ENCODE measurements at places on chromosomes 2 and 18.

DNA sequence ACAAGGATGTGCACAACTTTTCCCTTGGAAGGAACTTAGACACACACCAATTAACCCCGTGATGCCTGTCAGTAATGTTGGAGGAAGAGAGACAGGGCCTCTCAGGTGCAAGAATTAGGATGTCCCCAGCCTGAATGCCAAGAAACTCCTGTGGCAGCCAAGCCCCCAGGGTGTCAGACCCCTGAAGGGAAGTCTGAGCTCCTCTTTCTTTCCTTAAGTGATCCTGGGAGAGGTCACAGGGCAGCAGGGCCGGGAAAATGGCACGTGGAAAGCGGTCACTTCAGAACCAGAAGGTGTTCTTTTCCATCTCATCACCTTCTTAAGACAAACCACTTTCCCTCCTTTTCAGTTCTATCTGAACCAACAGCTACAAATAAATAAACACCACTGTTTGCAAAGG, 185.9 kb downstream of the ANAPC1 start:
- no peak for DNase-seq

DNA sequence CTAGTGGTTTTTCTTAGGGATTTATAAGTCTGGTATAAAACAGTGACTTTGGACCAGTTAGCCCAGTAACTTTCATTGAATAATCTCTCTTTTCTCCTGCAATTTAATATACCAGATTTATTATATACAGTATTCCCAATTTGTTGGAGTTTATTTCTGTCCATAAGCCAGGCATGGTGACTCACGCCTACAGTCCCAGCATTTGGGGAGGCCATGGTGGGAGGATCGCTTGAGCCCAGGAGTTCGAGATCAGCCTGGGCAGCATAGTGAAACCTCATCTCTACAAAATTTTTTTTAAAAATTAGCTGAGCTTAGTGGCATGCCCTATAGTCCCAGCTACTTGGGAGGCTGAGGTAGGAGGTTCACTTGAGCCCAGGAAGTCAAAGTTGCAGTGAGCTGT, 26.7 kb downstream of the CNNM4 start:
- no peak for DNase-seq

DNA sequence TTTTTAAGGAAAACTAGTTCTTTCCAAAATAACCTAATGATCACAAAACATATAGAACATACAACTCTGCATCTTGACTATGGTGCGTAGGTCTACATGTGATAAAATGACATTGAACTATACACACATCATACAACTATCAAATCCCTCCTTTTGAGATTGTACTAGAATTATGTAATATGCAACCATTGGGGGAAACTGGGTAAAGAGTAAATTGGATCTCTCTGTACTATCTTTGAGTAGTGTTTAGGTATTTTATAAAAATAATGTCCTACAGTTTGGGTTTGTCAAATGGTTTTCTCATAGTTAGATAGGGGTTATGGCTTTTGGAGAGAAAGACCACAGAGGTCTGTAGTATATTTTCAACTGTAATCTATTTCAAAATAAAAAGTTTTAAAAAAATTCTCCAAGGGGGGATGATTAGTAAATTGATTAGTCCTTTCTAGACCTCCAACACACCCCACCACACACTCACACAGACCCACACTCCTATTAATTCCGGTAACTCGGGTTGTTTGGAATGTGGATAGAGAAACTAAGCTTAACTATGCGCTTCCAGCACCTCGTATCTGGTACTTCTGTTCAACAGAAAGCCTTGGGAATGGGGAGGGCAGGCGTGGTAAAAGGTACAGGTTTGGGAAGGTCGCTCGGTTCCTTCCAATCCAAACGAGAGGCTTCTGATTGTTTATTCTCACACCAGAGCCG, 695 bp upstream of the BIRC6 start:
- DNase-seq = no peak

DNA sequence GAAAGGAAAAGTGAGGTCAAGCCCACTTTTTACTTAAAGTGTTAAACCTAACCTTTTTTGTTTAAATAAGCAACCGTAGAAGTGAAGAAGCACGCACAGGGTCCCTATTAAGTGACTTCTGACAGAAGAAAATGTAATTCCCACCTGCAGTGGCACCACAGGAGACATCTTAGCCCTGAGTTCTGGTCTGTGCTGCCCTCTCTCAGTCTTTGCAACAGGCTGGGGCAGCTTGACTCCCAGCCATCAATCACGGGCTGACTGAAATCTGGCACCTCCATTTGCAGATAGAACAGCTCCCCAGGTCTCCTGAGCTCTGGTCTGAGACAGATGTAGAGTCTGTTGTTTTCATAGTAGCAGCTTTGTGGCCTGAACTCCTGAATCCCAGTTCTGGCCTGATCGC, 170.0 kb downstream of the LTBP1 start:
- DNase-seq = no peak

GRCh38 chr2:160355080-160355479, 138.5 kb downstream of the RBMS1 start:
- DNase-seq = no peak

- no peak for DNase-seq
Observed at GRCh38 chr2:10571057-10571456, 118.7 kb downstream of the NOL10 start.

DNA sequence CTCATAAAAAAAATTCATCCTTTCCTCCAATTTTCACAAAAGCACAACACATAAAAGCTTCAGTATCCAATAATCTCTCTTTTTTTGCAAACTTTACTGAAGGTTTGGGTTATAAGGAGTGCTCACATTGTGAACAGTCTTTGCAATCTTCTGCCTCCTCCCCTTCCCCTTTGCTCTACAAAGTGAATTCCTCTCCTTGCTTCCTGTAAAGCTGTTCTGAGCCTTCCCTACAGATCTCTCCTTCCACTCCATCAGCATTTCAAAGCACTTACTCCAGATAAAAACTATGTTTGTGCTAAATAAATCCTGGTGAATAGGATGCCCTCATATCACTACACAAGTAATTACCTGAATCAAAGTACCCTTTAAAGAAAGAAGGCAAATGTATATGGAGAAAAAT, 4.6 kb upstream of the PDK1 start:
- DNase-seq = no peak

GRCh38 chr2:146879882-146880281, 964.9 kb upstream of the ACVR2A start:
- no peak for DNase-seq

- DNase-seq = no peak
Observed at GRCh38 chr2:220226546-220226945, 599.1 kb downstream of the SLC4A3 start.

GRCh38 chr2:6449343-6449742, 416.4 kb downstream of the CMPK2 start:
- no peak for DNase-seq

GRCh38 chr2:134235510-134236144, 18.2 kb upstream of the MGAT5 start:
- no peak for DNase-seq

GRCh38 chr2:7881466-7881865, 800.4 kb upstream of the ID2 start:
- no peak for DNase-seq

GRCh38 chr18:56173542-56174220, 464.7 kb downstream of the TXNL1 start:
- DNase-seq = no peak

DNA sequence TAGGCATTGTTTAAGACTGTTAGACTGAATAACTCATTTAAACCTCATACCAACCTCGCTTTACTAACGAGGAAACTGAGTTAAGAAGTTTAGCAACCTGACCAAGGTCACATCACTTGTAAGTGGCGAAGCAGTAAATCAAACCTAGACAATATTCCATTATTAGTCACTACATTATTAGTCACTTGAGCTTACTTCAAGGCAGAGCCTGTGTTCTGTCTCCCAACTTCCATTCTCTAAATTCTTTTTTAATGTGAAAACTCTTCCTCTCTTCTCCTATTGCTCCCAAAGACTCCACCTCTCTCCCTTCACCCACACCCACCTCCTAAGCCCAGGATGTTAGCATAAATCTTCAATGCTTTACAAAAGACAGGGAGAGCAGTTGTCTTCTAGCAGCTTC, 156.5 kb downstream of the ARL6IP6 start:
- no peak for DNase-seq

DNA sequence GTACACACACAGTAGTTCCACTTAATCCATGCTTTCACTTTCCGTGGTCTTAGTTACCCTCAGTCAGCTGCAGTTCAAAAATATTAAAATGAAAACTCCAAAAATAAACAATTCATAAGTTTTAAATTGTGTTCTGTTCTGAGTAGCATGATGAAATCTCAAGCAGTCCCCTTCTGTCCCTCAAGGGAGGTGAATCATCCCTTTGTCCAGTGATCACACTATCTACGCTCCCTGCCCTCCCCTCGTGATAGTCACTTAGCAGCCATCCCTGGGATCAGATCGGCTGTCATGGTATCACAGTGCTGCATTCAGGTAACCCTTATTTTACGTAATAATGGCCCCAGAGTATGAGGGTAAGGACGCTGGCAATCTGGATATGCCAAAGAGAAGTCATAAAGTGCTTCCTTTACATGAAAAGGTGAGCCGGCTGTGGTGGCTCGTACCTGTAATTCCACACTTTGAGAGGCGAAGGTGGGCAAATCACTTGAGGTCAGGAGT, 5.8 kb upstream of the RTN4 start:
- DNase-seq = no peak

GRCh38 chr2:178018141-178018540, 54.4 kb downstream of the PDE11A start:
- no peak for DNase-seq

DNA sequence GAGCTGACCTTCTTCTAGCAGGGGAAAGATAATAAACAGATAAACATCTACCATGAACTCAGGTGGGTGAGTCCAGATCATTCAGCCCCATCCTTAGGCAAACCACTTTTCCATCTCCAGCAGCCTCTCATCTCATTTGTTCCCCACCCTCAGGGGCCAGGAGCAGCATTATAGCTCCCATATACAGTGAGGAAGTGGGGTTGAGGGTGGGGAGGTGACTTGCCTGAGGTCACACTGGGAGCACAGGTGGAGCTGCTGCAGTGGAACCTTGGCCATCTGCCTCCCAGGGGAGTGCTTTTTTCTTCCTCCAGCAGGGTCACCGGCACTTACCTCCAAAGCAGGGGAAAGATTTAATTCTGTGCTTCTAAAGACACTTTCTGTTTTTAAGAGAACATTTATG, 212.5 kb upstream of the SMAD2 start:
- DNase-seq = no peak

GRCh38 chr2:145185696-145186095, 665.8 kb upstream of the ZEB2 start:
- no peak for DNase-seq

- DNase-seq = no peak
Observed at GRCh38 chr2:236341721-236342120, 77.5 kb upstream of the ASB18 start.

GRCh38 chr2:88950010-88950409, 258.5 kb downstream of the RPIA start:
- no peak for DNase-seq

GRCh38 chr2:23360571-23361125, 24.3 kb upstream of the KLHL29 start:
- DNase-seq = no peak

DNA sequence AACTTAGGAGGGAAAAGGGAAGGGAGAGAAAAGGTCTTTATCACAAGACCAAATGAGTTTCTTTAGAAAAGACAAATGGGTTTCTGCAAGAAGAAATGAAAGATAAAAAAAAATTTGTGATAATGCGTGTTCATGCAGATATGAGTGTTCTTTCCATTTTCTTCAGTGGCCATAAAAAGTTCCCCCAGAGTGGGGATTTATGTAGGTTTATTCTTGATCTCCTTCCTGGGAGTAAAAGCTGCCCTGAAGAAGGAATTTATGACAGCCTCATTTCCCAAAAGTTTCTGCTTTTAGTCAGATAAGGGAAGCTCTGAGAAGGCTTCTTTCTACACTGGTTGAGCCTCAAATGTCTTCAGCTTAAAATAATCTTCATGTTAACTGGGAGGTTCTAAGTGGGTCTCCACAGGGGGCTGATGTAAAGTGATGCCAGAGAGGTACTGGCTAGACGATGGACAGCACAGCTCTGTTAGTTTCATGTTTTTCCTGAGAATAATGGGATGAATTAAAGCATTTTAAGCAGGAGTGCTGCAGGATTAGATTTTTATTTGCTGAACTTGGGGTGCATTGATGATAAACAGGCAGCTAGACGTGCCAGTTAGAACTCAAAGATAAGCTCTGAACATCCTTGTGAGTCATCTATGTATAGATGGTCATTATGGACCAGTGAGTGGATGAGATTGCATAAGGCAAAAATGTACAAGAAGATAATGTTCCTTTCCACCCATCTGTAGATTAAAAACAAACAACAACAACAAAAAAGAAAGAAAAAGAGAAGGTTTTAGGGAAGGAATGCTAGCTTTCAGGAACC, 99.4 kb upstream of the MSH2 start:
- no peak for DNase-seq

DNA sequence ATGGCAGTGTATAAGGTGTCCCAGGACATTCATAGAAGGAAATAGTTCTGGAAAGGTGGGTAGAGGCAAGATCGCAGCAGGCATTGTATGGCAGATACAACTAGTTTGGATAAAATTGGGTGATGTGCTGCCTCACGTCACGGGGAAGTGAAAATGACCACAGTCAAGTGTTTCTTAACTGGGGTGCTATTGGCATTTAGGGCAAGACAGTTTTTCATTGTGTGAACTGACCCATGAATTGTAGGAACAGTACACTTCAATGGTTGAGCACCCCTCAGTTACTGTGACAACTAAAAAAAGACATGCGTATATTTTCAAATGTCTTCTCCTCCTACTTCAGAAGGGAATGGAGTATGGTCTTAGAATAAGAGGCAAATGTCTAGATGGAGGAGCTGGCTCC, 22.3 kb upstream of the CYRIA start:
- DNase-seq = no peak

GRCh38 chr2:142188562-142188961, 57.7 kb upstream of the LRP1B start:
- no peak for DNase-seq

DNA sequence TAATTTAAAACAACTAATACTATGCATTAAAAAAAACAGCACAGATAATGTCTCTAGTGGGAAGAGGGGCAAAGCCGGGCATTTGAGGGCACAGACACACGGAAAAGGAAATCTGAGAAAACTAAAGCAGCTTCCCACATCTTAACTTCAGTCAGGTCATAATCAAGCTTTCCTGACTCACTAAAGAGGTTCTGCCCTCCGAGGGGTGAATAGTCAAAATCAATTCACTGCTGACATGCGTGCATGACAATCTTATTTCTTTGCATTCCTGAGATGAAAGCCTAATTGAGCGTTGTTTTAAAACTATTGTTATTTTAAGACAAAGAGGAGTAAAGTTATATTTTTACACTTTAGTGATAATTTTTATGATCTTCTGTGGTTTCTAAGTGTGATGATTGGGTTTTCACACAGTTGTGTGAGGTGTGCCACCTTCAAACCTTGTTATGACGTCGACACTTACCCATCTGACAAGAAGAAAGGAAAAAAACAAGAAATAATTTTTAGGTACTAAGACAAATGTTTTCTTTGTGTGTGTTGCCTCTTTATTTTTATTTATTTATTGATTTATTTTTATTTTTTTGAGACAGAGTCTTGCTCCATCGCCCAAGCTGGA, 90.9 kb downstream of the GATA6 start:
- no peak for DNase-seq

DNA sequence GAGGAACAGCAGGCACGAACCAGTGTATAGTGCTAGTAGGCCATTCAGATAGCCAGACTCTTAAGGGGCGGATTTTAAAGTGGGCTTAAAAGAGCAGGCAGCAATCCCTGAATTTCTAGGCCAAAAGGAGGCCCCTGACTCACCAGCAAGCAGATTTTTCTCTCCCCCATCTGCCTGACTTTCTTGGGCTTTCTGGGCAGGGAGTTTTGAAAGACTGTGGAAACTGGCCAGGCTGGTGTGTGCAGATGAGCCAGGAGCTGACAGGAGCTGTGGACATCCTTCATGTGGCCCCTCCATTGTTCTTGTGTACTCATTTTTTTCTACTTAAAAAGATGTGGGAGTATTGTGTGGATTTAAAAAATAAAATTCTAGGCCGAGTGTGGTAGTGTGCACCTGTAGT, 59.0 kb downstream of the GLI2 start:
- DNase-seq = no peak
